Nucleus accumbens (tissue), 56 donors: ENCODE measurements at places on chromosomes 1 and 21.
A peak's percentile ranks its signal among the peaks of the same experiment; 100 is the strongest.

DNA sequence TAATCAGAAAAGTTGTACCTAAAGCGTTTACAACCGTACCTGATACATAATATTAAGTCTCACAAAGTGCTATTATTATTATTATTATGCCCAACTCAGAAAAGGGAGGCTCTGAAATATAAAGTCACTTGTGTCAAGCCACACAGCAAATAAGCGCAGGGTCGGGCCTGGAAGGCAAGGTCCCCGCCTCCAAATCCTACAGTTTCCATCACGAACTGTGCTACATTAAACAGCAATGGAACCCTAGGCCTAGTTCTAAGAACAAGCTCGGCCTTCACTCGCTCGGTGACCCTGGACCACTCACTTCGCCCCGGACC is 549 bp downstream of the PARS2 start:
- no peak for DNase-seq

DNA sequence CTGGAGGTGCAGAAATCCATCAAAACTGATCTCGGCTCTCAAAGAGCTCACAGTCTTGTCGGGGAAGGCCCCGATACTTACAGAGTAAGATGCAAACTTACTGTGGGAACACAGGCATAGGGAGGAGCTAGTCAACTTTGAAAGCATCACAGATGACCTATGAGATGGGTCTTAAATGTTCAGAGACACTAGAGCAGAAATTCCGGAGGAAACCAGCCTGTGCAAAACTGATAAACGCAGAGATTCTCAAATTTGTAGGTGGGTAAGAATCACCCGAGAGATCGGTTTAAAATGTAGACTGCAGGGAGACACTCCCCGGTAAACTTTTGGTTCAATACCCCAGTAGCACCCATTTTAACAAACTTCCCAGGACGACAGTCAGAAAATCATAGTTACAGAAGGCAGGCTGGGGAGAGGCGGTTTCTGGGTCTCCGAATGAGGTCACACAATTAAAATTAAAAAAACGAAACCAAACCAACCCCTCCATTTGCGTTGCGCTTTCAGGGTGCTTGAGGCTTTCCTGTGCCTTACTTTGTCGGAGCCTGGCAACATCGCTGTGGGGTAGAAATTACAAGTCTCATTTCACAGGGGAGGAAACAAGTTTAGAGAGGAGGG is 755 bp upstream of the THRAP3 start:
- no peak for DNase-seq

GRCh38 chr1:180188091-180188506 is 33.4 kb downstream of the QSOX1 start:
- peak; percentile 15 for DNase-seq

- DNase-seq: no peak
Measured at GRCh38 chr1:154765970-154766369, 104.1 kb downstream of the KCNN3 start.

GRCh38 chr1:226610671-226611070 is 62.1 kb downstream of the STUM start:
- DNase-seq: no peak

DNA sequence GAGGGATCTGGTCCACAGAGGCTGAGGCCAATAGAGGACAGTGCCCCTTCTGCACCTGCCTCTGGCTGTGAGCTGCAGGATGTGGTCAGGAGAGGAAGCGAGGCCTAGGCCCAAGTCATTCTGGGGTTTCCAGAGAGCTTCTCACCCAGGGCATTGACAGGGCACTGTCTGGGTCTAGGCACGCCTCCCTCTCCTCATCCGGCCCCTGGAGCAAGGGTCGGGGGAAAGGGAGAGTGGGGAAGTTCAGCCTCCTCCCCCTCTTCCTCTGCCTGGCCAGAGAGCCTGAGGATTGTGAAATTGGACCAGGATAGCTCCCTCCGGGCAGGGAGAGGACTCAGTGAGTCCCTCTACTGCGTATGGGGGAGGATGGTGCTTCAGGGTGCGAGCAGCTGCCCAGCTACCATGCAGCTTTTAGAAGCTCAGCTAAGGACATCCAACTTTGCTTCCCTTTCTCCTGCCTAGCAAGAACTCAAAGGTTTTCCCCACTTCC is 6.3 kb upstream of the INAVA start:
- DNase-seq: no peak

DNA sequence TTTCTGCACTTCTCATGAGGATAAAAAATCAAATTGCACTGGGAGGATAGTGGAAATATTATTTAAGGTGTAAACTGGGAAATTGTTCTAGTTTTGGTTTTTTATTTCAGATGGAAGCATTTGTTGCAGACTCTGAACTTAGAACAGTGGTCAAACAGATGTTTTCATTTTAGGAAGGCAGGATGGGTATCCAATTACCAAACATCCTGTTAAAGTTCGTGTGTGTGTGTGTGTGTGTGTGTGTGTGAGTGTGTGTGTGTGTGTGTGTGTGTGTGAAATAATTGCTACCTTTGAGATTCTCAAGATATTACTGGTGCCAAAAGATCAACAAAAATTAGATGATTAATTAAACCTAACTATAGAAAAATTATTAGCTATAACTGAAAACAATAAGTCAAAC is 24.3 kb upstream of the DUSP10 start:
- DNase-seq: no peak

- no peak for DNase-seq
Measured at GRCh38 chr1:50038237-50038809, 14.6 kb upstream of the AGBL4 start.

DNA sequence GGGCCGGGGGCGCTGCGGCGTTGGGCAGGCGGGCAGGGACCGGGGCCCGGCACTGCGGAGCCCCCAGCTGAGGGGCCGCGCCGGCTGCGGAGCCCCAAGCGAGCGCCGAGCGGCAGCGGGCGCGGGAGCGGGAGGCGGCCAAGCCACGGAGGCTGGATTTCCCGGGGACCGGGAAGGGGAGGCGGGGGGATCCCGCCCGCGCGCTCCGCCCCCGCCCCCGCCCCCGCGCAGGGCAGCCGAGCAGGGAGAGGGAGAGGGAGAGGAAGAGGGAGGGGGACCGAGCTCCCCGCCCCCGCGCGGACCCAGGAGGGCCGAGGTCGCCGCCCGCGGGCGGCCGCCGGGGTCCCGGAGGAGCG is at the start of gene DLGAP3:
Gene DLGAP3, minus strand, starts transcription at position 154 of the 356 bp plus-strand sequence. CDS start 24,267 bp downstream, outside the sequence.
- DNase-seq: no peak

DNA sequence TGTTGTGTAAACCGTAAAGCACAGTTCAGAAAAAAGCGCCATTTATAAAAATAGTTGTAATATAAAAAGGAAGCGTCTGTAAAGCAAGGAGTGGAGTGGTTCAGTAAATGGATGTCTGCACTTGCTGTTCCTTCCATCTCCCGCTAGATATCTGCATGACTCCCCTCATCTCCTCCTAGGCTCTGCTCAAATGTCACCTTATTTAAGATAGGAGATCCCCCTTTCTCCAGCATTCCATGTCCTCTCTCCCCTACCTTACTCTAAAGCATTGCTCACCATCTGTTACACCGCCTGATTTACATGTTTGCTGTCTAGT is 745 bp downstream of the MUL1 start:
- no peak for DNase-seq

- DNase-seq: no peak
Measured at GRCh38 chr1:212583643-212584042, 24.9 kb upstream of the ATF3 start.

DNA sequence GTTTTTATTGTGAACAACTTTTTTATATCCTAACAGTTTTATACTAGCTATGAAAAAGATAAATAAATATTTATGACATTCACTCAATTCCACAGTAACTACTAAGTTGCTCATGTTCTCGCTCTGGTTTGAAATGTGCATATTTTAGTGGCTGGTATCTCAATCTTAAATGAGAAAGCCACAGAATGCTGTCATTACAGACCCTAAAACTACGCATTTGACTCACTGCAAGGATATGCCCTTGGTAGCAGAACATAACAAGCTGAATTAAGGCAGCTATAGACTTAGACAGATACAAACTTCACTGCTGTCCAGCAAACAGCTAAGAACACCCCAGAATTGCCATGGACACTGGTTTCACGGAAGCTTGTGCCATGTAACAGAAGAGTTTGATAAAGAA is 19.0 kb downstream of the DAB1 start:
- no peak for DNase-seq

DNA sequence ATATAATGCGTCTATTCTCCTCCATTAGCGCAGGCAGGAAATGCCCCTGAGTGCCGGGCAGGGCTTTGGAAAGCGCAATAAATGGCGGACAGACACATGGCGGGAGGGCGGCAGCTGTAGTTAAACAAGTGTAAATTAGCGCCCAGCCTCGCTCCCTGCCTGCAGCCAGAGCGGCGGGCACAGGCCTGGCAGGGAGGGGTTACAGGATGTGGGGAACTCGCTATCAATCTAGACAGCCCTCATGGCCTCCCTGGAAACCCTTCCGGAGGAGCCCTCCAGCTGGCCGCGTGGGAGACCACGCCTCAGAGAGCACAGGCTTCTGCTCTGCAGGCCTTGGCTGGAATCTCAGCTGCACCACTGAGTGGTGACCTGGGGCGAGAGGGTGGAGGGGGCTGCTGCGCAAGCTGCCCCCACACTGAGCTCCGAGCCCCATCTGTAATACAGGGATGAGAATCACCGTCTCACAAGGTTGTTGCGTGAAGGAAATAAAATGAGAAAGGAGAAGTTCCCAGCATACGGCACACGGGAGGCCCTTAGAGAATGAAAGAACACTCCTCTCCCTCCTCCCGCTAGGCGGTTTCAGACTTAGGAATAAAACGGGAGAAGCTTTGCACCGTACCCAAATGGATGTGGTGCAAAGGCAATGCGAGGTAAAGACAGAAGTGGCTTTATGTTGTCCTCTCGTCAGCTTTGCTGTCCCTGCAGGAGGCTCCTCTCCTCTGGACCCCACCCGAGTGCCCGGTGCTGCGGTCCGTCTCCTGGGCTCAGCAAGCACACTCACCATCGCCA is 167.2 kb upstream of the POU3F1 start:
- no peak for DNase-seq

DNA sequence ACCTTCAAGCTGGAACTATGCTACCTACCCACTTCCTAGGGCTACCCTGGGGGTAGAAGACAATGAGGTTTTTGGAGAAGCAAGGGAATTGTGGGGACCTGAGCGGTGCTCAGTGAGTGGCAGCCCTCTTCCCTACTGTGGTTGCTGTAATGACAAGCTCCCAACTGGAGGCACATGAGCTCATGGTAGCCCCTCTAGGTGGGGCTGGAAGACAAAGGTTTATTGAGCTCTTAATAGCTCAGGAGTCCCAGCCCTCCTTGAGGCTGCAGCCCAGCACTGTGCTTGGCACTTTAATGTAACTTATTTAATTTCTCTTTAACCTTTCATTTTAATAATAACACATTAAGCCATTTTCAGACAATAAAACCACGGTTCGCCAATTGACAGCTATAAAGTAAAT is 528.9 kb downstream of the OMA1 start:
- DNase-seq: no peak

- DNase-seq: no peak
Measured at GRCh38 chr1:116817582-116818064, 63.4 kb downstream of the CD2 start.

DNA sequence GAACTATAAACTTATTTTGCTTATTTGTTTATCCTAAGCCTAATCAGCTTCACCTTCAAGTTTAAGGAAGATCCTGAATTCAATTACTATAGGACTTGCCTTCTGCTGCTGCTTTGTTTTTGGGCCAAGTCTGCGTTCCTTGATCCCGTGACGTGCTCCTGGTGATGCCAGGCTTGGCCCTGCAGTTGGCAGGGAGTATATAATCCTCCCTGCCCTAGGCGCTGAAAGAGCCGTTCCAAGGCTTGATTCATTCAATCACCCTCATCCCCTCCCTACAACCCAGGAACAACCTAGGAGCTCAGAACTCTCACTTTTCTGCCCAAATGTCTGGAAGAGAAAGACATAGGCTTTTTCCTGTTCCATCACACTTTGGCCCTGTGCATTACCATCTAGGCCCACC is 12.4 kb upstream of the LRRN2 start:
- no peak for DNase-seq

GRCh38 chr1:30103708-30104411 is 619.5 kb downstream of the MATN1 start:
- DNase-seq: no peak

- no peak for DNase-seq
Measured at GRCh38 chr21:36816561-36817130, 117.7 kb downstream of the SIM2 start.

DNA sequence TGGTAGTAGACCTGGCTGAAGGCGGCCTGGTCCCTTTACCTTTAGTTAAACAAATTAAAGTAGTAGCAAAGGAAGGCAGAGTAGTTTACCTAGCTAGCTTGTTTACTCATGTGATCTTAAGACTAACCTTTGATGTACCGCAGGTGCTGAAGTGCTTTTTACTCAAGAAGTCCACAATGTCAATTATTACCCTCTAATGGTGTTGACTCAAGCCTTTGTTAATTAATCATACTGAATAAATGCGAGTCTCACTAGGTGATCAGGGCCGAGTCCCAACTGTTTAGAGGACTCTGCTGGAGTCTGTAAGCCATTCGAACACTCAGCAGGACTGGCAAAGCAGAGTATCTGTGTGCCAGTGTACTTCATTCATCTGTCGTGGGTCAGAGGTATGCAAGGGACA is 381.1 kb upstream of the NCAM2 start:
- no peak for DNase-seq

- no peak for DNase-seq
Measured at GRCh38 chr1:21518774-21519455, 9.7 kb downstream of the ALPL start.

DNA sequence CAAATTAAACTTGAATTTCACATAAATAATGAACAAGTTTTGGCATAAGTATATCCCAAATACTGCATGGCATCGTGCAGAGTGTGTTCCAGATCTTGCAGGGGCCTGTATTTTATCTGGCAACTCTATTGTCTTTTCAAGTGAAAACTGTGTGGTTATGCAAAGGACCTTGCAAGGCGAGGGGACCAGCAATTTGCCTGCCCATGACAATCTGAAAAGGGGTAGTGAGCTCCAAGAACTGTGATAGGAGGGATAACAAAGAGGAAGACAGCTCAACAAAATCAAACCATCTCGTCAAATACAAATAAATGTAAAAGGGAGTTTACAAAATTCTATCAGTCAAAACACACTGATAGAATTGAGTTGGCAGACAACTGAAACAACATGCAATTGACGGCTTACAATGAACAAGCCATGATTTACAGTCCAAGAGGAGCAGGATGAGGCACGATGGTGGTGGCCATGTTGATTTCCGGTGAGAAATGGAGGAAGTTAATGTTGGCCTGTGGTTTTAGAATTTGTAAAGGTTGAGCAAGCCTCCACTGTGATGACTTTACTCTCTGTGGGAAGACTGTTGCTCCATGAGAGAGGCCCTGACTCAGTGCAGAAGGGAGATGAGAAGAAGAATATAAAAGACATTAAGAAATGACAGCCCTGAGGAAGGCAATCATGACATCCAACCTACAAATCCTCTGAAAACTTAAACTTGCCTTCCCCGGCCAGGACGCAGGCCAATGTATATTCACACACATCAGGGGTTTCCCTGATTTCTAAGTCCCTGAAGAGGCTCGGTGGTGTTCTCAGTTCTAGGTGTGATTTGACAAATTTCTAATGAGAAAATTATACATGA is 132.2 kb downstream of the ADSS2 start:
- DNase-seq: no peak

- no peak for DNase-seq
Measured at GRCh38 chr1:61170328-61171238, 88.2 kb downstream of the NFIA start.

GRCh38 chr21:46149205-46149901 is 6.0 kb downstream of the FTCD start:
- no peak for DNase-seq

GRCh38 chr1:195576641-195577040 is 1031.6 kb downstream of the KCNT2 start:
- DNase-seq: no peak
